Breast epithelium (tissue), 4 donors: ENCODE measurements at places on chromosomes 2 and 18.

DNA sequence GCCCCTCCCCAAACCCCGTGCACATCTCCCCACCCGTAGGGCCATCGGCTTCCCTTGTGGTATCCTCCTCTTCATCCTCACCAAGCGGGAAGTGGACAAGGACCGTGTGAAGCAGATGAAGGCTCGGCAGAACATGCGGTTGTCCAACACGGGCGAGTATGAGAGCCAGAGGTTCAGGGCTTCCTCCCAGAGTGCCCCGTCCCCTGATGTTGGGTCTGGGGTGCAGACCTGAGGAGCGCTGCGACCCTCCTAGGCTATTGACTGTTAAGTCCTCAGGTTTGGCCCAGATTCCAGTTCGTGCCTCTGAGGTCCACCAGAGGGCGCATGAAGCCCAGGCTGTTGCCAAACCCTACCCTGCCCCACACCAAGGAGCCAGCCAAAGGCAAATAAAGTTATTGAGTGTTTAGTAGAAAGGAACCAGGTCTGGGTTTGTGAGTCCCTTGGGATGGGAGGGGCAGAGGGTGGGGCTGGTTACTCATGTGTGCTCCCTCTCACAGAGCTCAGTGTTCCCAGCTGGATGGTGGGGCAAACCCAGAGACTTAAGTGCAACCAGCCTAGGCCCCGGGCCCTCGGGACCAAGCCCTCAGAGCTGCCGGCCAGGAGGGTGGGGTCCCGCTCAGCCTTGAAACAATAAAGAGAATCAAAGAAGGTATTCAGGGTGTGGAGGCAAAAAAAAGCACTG, 2.4 kb downstream of the PNKD start:
- peak overlapping the region; percentile 90 for H3K4me3 ChIP-seq
- DNase-seq = peak; percentile 85
- H3K27me3 ChIP-seq = no peaks in the 10 kb centered on the region
- H3K36me3 ChIP-seq = peaks cover 13% of the 10 kb centered on the region

DNA sequence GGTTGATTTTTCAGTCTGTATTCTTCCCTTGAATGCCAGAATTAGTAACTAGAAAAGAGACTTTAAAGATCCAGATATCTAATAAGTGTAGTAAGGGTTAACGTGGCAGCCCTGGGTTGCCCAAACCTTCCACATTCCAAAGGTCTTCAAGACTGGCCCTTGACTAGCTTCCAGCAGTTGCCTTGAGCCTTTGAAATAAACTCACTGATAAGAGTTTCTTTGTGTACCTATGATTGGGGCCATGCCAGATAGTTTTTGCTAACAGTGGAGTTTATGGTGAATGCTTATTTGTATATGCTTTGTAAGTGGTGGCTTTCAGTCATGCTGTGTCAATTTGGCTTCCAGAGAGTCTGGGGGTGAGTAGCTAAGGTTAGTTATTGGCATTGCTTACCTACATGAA, 722.3 kb downstream of the RNF144A start:
- no peak overlapping the region for H3K4me3 ChIP-seq
- H3K36me3 ChIP-seq = no peaks in the 10 kb centered on the region
- H3K27me3 ChIP-seq = no peaks in the 10 kb centered on the region
- H3K27ac ChIP-seq = no peak overlapping the region

DNA sequence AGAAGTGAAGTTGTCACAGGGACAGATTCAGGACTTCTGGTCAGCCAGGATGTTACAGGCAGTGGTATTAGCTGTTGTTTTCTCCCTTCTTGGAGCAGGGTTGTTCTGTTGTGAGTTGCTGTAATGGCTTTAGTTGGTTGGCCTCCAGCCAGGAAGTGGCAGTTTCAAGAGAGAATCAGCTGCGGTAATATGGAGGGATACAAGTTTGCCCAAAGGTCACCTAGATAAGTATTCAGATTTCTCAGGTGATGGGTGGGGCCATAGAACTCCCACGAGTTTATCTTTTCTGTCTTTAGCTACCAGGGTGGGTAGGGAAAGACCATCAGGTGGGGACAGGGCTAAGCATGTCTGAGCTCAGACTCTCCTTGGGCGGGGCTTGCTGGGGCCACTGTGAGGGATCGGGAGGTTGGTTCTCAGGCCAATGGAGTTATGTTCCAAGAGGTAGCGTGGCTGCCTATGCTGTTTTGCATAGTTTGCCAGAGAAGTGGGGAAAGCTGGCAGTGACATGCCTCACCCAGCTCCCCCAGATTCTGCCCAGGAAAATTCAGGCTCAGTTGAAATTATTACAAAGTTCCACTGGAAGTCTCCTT, 640.4 kb upstream of the CHAC2 start:
- H3K4me1 ChIP-seq = no peaks in the 10 kb centered on the region
- H3K27me3 ChIP-seq = no peaks in the 10 kb centered on the region
- H3K4me3 ChIP-seq = no peak overlapping the region

DNA sequence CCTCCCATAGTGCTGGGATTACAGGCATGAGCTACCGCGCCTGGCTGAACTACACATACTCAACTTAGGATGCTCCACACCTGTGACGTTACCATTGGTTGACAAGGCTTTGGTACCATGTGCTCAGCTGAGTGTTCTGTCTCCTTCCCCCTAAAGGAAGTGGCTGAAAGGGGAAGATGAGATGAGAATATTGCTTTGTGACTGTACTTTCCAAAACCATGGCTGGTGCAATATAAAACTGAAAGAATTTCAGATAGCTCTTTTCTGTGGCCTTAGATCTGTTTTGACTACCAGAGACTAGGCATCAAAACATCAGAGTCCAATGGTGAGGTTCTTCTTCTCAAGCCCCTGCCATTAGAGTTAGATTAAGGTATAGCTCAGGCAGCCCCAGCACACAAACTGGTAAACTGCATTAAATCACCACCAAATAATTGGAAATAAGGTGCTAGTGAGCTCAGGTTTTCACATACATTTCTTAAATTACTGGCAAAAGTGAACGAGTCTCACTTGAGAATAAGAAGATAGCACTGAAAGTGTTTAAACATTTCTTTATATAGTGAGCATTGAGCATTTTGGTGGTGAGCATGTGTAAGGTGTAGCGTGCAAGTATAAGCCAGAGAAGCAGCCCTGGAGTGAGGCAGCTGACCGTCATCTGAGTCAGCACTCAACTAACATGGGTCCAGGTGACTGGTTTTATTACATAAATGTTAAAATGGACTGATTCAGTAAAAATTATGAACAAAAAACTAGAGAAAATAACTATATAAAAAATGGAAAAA, 113.5 kb upstream of the FZD5 start:
- H3K27me3 ChIP-seq = no peaks in the 10 kb centered on the region
- DNase-seq = no peak
- no peak overlapping the region for H3K27ac ChIP-seq
- H3K4me3 ChIP-seq = no peak overlapping the region

GRCh38 chr2:7430421-7430868, 513.2 kb downstream of the RNF144A start:
- no peak overlapping the region for H3K4me3 ChIP-seq
- no peaks in the 10 kb centered on the region for H3K36me3 ChIP-seq
- peak overlapping the region; percentile 72 for H3K27ac ChIP-seq
- DNase-seq = no peak

- H3K4me3 ChIP-seq = no peak overlapping the region
- DNase-seq = no peak
- H3K36me3 ChIP-seq = no peaks in the 10 kb centered on the region
- no peaks in the 10 kb centered on the region for H3K27me3 ChIP-seq
- H3K27ac ChIP-seq = no peak overlapping the region
These were observed 111.3 kb downstream of the ACTR3 start for GRCh38 chr2:114001152-114001551.

DNA sequence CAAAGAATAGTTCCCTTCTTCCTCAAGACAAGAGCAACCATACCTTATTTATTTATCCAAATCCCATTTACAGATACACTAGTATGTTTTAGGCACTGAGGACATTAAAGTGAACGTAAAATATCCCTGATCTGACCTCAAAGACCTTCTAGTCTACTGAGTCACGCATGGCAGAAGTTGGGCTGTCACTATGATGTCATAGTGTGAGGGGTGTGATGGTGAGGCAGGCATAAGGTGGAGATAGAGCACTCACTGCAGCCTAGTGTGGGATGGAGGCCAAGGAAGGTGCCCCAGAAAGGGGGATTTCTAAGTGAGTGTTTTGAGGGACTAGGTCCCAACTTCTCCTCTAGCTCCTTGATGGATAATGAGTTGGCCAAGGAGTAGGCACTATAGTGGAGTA, 249.5 kb upstream of the SKOR2 start:
- no peak for DNase-seq
- H3K4me3 ChIP-seq = no peak overlapping the region
- no peaks in the 10 kb centered on the region for H3K4me1 ChIP-seq
- no peaks in the 10 kb centered on the region for H3K36me3 ChIP-seq
- H3K27me3 ChIP-seq = no peaks in the 10 kb centered on the region

DNA sequence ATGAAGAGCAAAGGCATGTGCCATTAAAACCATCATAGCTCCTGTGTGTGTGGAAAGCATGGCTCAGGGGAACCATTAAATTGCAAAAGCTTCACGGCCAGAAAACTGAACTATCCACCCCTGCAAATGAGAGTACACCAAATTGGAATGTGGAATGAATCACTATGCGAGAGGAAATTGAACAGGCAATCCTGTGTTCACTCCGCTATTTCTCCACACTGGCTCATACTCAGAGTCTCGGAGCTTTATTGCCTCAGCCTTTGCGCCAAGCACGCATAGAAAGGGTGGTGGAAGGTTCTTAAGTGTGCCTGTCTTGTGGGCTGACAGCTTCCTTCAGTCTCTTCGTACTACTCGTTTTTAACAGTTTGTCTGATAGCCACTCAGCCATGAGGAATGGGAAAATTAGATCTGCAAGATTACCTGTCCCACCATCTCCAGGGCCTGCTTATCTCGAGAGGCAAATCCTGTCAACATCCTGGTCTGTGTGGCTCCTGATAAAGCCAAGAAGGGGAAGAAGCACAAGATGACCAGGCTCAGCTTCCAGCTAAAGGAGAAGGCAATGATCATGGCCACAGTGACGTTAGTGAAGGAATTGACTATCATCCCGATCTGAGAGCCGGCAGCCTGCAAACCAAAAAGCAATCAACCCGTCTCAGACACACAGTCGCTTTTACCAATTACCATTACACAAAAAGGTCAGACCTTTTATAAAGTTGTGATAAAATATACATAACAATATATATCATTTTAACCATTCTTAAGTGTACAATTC, 34.9 kb downstream of the G6PC2 start:
- DNase-seq = no peak
- H3K27me3 ChIP-seq = no peaks in the 10 kb centered on the region
- H3K27ac ChIP-seq = no peak overlapping the region
- no peak overlapping the region for H3K4me3 ChIP-seq
- no peaks in the 10 kb centered on the region for H3K36me3 ChIP-seq

- no peaks in the 10 kb centered on the region for H3K27me3 ChIP-seq
- H3K27ac ChIP-seq = peak overlapping the region; percentile 72
- DNase-seq = no peak
- H3K36me3 ChIP-seq = no peaks in the 10 kb centered on the region
These were observed 11.8 kb downstream of the G6PC2 start for GRCh38 chr2:168912901-168913369.

DNA sequence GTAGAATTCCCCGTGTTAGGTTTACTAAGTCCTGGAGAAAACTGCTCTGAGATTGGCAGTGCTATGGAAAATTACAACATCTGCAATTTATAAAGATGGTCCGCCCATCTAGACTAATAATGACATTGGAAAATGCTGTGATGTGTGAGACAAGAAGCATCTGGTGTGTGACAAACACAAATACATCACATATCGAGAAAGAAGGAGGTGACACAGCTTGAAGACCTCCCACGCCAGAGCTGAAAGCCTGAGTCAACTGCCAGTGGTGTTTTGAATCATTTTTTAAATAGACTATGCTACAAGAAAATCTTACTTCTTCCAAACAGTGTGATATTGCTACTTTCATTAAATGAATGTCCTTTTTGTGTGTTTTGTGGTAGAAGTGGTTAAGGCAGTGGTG, 8.6 kb upstream of the ANO7 start:
- H3K27ac ChIP-seq = no peak overlapping the region
- no peaks in the 10 kb centered on the region for H3K27me3 ChIP-seq
- no peaks in the 10 kb centered on the region for H3K4me1 ChIP-seq

DNA sequence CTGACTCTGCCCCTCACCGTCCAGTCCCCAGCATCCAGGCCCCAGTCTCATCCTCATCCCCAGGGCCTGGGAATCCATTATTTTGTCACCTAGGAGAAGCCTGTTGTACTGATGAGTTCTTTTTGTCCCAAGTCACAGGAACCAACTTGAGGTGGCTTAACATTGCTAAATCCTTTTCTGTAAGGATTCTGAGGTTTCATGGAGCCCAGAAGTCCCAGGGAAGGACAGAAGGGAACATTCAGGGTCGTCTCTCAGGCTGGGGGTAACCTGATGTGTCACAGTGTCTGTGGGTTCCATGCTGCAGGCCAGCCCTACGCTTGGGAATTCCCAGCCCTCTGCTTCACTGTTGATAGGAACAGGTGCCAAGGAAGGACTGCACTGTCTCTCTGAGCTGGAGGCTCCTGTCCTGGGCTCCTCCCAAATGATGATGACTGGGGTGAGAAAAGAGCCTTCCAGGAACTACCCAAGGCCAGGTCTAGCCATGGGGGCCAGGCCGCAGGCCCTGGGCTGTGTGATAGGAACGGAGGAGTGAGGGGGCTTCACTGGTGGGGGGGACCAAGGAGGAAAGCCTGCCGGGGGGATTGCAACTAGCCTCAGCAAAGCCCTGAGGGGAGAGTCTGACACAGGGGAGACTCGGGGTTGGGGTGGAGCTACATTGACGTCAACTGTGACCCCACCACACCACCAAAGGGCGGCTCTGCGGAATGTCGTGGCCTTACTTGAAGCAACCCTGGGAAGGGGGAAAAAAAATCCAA, 145.7 kb downstream of the SMAD7 start:
- no peaks in the 10 kb centered on the region for H3K4me1 ChIP-seq
- no peaks in the 10 kb centered on the region for H3K27me3 ChIP-seq
- no peak overlapping the region for H3K27ac ChIP-seq
- no peak for DNase-seq
- no peaks in the 10 kb centered on the region for H3K36me3 ChIP-seq
